Suppressor macrophage (primary cell): ENCODE measurements at places on chromosomes 7 and 10.

- DNase-seq, result peak; percentile 45
These were observed 22.6 kb upstream of the RAB18 start for GRCh38 chr10:27481486-27481885.

GRCh38 chr10:18719811-18720210 lies 60.6 kb downstream of the ARL5B start:
- DNase-seq, result no peak

GRCh38 chr10:90857635-90858460 lies at the start of gene HTR7:
HTR7 (minus strand) TSS chr10:90858039; CDS start chr10:90857671, 368 bp downstream.
- peak; percentile 90 for DNase-seq

DNA sequence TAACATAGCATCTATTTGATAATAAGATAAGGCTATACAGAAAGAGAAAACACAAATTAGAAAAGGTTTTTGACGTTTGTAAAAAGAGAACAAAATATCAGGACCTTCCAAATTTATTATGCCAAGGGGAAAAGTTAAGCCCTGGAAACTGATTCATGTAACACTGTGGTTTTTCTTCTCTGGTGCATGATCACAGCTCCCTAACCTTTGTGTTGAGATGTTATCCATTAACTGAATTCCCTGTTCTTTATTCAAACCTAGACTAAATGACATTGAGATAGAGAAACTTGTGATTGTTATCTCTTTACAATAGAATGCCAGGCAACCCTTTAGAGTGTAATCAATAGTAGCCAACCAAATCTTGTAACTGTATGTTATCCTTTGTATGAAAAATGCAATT lies 141.5 kb upstream of the NRG3 start:
- no peak for DNase-seq

GRCh38 chr10:13354783-13355182 lies 6.7 kb upstream of the SEPHS1 start:
- no peak for DNase-seq

DNA sequence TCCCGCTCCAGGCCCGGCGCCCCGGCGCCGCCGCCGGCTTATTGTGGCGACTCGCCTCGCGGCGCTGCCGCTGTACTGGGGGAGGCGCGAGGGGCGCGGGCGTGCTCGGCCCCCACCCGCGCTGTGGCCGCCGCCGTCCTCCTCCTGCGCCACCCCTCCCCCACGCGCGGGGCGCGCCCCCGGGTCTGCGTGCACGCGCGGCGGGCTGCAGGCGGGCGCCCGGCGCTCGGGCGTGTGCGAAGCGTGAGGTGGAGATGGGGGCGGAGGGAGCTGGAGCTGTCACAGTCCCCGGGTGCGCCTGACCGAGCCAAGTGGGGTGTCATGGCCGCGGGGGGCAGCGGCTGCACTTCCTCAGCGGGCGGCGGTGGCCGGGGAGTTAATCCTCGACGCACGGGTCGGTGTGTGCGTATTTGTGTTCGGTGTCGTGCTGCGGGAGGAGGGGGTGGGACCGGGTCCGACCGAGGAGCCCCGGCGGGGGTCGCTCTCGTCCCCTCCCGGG lies 672 bp downstream of the LCOR start:
- peak; percentile 91 for DNase-seq

- no peak for DNase-seq
These were observed 550.0 kb downstream of the MDFIC start for GRCh38 chr7:115471891-115472290.

DNA sequence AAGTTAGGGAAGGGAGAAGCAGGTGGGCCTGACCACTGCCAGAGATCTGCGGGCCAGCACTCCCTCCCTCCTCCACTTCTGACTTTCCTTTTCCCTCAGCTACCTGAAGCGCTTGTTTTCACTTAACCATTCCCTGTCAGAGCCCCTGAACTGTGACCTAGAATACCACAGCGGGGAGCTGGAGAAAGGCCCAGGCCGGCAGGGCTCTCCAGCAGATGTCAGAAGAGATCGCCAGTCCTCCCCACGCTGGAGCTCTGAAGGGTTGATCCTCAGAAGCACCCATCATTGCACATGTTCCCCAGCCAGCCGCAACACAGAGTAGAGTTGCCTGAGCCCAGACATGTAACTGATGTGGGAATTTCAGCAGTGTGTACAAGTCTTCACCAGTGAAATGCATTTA lies 44.4 kb upstream of the GAD2 start:
- no peak for DNase-seq

GRCh38 chr10:88991161-88991898 lies 732 bp downstream of the FAS start:
- peak; percentile 76 for DNase-seq

DNA sequence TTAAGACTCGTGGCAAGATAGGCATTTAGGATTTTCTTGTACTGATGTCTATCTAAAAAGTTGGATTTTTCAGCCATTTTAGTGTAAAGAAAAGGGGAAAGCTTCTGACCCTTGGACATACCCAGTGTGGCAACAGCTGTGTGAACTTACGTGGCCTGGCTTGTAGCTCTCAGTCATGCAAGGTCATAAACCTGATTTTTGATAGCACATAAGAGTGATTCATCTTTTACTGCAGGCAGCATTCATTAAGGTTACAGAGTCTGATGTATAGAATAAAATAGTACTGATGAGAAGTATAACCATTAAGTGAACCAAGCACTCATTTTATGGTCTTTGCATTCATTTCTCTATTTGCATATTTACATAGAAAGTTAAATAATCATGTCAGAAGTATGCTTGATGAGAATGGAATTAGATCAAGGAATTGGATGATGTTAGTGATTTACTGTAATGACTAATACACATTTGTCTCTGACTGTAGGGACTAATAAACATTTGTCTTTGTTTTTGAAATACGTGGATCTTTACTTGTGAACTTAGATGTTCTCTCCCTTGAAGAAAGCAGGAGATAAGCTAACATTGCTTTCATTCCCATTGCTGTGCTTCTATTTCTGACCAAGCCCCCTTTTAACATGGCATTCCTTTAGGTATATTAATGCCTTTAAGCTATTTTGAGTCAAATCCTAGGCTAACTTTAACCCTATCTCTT lies 88.2 kb downstream of the GSDME start:
- DNase-seq, result no peak

DNA sequence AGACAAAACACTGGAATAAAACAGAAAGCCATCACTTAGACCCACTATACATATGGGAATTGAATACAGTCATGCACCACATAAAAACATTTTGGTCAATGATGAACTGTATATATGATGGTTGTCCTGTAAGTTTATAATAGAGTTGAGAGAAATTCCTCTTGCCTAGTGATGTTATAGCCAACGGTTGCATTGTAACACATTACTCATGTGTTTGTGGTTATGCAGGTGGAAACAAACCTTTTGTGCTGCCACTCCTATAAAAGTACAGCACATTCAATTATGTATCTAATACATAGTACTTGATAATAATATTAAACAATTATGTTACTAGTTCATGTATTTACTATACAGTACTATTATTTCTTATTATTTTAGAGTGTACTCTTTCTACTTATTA lies 381.2 kb upstream of the MBL2 start:
- no peak for DNase-seq

- no peak for DNase-seq
These were observed 99.6 kb downstream of the JMJD1C start for GRCh38 chr10:63365976-63366765.

GRCh38 chr10:19577807-19578206 lies 238.4 kb upstream of the PLXDC2 start:
- DNase-seq, result no peak

DNA sequence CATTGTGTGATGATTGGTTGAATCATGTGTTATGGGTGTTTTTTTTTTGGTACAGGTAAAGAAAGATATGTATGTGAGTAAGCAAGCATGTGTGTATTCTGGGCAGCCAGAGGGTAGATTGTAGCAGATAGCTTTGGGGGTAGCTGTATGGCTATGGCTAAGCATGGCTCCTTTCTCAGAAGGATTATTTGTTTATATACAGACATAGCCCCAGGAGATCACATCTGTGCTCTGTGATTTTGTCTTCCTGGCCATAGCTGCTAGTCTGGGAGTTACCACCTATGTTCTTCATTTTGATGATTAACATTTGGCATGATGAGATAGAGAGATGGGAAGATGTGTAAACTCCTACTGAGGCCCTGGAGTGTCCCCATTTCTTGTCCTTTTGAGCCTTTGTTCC lies 23.2 kb upstream of the ICA1 start:
- no peak for DNase-seq

DNA sequence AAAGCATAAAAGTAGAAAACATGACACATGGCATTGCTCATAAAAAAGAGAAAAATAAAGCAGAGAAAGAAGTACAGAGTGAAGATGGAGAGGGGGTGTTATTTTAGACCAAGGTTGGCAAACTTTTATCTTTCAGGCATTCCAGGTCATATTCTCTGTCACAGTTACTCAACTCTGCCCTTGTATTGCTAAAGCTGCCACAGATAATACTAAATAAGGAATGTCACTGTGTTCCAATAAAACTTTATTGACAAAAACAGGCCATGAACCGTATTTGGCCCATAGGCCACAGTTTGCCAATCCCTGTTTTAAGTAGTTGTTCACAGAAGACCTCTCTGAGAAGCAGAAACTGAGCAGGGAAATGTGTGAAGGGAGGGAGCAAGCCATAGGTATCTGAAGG lies 167.4 kb downstream of the GLI3 start:
- no peak for DNase-seq

- peak; percentile 84 for DNase-seq
These were observed 28.4 kb upstream of the SMARCD3 start for GRCh38 chr7:151276666-151277590.

- no peak for DNase-seq
These were observed 279.8 kb downstream of the SEC23IP start for GRCh38 chr10:120172356-120172755.

GRCh38 chr7:114021135-114021534 lies 102.3 kb upstream of the PPP1R3A start:
- DNase-seq, result no peak

DNA sequence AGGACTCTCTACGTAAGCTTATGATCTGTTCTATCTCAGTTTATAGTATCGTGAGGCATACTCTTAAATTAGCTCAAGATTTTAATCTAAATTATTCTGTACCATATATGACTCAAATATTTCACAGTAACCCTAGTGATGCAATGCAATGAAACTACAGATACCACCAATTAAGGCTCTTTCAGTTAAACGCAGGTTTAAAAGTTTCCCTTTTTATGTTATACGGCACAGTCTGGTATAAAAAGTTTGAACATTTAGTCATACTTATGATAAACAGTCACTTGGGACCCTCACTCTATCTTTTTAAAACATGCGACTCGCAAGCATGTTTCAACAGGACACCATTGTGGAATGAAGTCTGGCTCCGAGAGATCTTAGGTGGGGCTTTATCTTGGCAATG lies 107.2 kb downstream of the CDK6 start:
- DNase-seq, result no peak

- no peak for DNase-seq
These were observed at the start of gene TTYH3 for GRCh38 chr7:2631946-2632732. TTYH3 (plus strand) TSS chr7:2631986; CDS start chr7:2632156, 170 bp downstream.

- DNase-seq, result no peak
These were observed 32.1 kb upstream of the HECTD2 start for GRCh38 chr10:91378061-91378460.

- DNase-seq, result no peak
These were observed 150.6 kb downstream of the CACNB2 start for GRCh38 chr10:18290651-18291313.

- peak; percentile 85 for DNase-seq
These were observed 51.2 kb upstream of the CARD11 start for GRCh38 chr7:3094701-3095445.

- DNase-seq, result peak; percentile 42
These were observed 29.0 kb upstream of the DAGLB start for GRCh38 chr7:6476596-6477317.

GRCh38 chr7:36181668-36182067 lies 28.6 kb downstream of the EEPD1 start:
- no peak for DNase-seq

- no peak for DNase-seq
These were observed 182.2 kb upstream of the AOAH start for GRCh38 chr7:36906448-36906847.

GRCh38 chr10:84534168-84534567 lies 205.8 kb downstream of the CCSER2 start:
- no peak for DNase-seq

- DNase-seq, result peak; percentile 31
These were observed 11.4 kb downstream of the NPVF start for GRCh38 chr7:25216837-25217236.

DNA sequence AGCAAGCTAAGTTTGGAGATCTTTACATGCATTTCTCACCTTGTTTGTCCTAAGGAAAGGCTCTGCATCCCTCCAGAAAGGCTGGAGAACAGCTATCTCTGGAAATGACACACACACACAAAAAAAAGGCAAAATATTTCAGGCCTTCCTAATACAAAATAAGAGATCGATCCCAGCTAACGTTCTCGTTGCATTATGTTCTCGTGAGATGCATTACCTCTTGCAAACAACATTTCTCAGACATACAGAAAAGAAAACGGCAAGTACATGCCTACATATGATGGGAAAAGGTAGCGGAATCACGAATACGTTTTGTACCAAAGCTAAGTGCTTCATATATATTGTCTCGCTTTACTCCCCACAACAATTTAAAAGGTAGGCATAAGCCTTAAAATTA lies 488 bp downstream of the MTERF1 start:
- DNase-seq, result peak; percentile 3

- no peak for DNase-seq
These were observed 1314.5 kb downstream of the XPNPEP1 start for GRCh38 chr10:108608860-108609259.

DNA sequence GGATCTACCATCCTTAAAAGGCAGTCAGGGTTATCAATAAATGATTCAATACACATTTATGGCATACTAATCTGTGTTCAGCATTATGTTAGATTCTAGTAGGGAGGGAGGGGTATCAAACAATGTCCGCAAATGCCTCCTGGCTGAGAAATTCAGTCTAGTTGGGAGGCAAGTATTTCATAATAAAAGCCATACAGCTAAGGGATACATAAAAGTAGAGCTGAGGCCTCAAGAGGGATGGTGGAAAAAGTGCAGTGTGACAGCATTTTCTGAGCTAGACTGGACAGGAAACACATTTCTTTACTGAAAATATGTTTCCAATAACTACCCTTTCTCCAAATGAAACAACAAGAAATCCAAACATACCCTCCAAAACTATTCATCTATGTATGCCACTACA lies 152.8 kb upstream of the LRRN3 start:
- no peak for DNase-seq

GRCh38 chr7:23373151-23374004 lies 74.2 kb downstream of the MALSU1 start:
- peak; percentile 20 for DNase-seq

GRCh38 chr7:19016140-19016539 lies 101.3 kb downstream of the TWIST1 start:
- DNase-seq, result no peak

DNA sequence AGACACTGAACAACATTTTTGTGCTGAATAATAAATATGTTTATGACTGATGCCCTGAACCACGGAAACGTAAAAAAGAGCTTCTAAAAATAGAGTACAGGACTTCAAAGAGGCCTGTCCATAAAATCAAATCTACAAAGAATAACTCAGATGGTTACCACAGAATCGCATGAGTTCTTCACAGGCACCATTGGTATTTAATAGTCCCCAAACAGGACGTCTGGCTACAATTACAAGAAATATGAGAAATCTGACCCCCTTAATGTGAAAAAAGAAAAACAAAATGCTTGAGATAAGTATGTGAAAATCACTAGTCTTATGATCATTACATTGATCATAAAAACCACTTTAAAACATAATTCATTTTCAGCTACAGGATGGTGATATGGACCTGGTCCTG lies 20.8 kb downstream of the CYTH3 start:
- no peak for DNase-seq

GRCh38 chr10:69318867-69319727 lies 40.8 kb downstream of the HK1 start:
- peak; percentile 85 for DNase-seq
